Endothelial cell of umbilical vein (primary cell): ENCODE measurements at places on chromosomes 2 and 18. TPM values are rescaled to one million over a fixed set of nuclear protein-coding genes. Genes with fewer than 3 reads are reported as not detected.

DNA sequence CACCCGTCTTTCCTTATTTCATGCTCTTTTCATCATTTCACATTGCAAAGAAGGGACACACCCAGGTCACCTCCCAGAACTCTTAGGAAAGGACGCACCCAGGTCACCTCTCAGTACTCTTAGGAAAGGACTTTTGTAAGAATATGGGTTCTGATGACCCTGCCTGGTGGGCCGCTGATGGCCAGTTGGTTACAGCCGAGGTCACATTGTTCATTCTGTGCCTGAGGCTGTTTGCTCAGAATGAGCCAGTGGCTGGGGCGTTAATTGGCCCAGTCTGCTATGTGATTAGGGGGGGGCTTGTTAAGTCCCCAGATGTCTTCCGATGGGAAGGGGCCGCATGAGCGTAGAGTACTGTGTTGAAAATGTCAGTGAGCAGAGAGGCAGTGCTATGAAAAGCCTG is 9.4 kb downstream of the MLPH start:
- DNase-seq: no peak

DNA sequence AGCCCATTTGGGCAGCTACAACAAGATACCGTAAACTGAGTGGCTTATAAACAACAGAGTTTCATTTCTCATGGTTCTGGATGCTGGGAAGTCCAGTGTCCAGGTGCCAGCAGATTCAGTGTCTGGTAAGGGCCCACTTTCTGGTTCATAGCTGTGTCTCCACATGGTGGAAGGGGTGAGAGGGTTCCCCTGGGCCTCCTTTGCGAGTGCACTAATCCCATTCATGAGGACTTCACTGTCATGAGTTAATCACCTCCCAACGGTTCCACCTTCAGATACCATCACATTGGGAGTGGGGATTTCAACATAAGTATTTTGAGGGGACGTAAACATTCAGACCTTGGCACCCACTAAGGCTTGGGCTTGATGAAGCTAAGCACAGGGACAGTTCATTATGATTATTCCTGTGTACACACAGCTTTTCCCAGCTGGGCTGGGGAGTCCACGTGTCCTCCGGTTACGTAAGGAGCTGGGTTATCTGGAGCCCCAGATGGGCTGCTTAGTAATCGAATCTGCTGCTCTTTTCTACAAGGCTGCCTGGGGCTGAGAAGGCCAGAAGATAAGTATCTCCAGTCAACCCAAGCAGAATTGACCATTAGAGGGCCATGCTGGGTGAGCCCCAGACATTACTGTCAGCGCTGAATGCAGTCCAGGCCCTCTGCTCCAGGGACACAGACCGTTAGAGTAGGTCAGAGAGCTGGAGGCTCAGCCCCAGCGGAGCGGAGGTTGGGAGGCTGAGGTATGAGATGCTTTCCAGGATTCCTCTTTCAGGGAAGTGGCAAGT is 42.7 kb downstream of the EPAS1 start:
- DNase-seq: peak; percentile 42

DNA sequence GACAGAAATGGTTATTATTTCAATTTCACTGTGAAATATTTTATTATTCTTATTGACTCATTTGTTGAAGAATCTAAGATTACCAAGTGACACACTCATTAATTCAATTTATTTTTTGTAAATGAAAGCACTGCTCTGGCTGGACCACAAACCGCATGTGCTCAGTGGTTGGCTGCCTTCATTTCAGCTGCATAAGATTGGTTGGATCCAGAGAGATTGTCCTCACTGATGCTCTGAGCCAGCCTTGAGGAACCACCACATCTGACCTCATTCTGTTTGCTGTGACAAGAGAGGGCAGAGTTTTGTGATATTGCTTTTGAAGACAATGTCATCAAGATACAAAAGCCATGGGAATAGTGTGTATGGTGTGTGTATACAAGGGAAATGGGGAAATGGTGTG is 192.1 kb downstream of the CYRIA start:
- DNase-seq: no peak

GRCh38 chr18:7603259-7604000 is 36.3 kb downstream of the PTPRM start:
- no peak for DNase-seq

DNA sequence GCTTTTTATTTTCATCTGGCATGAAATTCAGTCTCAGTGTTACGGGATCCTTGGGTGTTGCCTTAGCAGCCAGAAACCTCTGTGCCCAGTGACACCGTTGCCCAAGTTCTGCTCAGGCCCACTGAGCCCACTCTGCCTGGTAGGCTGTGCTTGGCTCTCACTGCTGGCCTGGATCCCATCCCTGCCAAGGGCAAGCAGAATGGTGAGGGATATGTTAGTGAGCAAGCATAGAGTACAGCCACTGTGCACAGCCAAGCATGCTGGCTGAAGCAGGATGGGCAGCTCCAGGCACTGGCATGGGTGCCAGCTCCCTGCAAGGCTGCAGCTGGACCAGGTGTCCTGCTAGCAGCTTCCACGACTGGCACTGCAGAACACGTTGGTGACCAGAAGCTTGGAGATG is 194.7 kb upstream of the TFPI start:
- DNase-seq: no peak

GRCh38 chr2:20198796-20199632 is 25.9 kb downstream of the SDC1 start:
- DNase-seq: no peak

- DNase-seq: no peak
Observed at GRCh38 chr2:9280224-9280623, 73.6 kb downstream of the ASAP2 start.

DNA sequence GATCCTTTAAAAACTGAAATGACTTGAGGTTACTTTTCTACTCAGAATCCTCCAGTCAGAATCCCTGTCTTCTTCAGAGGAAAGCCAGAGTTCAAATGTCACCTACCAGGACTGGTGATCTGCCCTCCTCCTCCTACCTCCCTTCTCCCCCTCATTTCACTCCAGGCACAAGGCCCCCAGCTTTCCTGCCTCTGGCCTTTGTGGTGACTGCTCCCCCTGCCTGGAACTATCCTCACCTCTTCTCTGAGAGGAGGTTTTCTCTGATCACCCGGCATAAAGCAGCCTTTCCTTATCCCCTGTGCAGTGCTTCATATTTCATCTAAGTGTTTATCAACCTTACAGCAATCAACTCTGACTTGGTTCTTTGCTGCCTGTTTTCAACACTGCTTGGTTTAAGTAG is 6.8 kb downstream of the B3GNT2 start:
- DNase-seq: no peak

DNA sequence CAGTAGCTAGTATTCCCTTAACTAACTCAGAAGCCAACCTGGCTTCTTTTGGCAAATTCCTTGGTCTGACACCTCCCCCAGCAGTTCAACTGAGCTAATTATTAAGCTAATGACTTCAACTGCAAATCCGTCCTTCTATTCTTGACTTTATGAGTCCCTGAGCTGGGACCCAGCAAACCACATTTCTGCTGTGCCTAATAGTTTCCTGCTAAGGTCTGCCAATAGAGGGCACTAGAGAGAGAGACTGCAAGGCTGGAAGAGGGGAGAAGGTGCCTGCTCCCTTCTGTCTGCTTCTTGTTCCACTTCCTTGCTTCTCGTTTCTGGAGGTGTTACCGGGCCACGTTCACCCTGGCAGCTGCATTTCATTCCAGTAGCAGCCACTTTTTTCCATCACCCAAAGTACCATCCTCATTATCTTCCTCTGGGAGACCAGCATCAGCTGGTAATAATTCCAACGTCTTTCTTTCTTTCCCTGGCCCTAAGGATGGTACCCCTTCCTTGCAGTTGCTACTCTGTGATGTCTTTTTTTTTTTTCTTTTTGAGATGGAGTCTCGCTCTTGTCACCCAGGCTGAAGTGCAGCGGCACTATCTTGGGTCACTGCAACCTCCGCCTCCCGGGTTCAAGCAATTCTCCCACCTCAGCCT is 352.0 kb downstream of the TNS1 start:
- DNase-seq: peak; percentile 51

DNA sequence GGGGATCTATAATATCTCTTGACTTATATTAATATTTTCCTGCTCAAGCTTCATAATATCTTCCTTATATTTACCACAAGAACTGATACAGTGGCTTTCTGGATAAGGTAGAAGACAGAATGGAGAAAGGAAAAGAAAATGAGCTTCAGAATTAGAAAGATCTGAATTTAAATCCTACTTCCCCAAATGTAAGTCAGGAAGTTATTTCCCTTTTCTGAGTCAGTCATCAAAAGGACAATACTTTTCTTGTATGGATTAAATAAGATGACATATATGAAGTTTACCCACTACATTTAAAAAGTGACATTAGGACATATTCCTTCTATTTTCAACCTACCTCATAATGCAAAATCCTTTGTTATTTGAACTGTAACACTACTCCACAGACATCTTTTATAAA is 19.0 kb downstream of the KRCC1 start:
- DNase-seq: no peak

- DNase-seq: no peak
Observed at GRCh38 chr18:67331857-67332256, 184.7 kb downstream of the DSEL start.

GRCh38 chr2:16404551-16405300 is 260.9 kb downstream of the CYRIA start:
- no peak for DNase-seq

DNA sequence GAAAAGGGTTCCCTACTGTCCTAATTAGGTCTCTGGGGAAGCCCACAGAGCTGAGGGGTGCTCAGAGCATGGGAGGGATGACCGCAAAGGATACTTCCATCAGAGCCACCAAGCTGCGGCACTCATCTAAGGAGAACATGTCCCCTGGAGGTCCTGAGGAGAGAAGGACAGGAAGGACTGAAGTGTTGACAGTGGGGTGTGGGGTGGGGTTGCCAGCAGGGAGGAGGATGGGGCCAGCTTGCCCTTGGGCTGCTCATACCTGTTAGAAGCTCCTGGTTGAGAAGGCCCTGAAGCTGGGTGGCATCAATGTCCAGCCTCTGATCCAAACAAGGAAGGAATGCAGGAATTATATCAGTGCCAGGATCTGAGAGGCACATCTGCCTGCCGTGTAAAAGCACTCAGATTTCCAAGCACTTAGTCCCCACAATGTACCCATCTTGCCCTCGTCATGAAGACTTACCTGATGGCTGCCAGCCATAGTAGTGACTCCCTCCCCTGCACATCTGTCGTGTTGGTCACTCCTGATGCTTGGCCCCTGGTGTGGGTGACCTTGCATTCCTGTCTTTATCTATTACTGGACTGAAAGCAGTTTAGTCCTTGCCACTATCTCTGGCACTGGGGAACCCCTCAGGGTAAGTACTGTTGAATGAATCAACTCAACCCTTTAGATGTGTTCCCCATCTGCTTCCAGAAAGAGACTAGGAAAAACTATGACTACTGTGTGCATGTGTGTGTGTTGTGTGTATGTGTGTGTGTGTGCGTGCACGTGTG is 68.9 kb downstream of the CAPN13 start:
- DNase-seq: no peak

DNA sequence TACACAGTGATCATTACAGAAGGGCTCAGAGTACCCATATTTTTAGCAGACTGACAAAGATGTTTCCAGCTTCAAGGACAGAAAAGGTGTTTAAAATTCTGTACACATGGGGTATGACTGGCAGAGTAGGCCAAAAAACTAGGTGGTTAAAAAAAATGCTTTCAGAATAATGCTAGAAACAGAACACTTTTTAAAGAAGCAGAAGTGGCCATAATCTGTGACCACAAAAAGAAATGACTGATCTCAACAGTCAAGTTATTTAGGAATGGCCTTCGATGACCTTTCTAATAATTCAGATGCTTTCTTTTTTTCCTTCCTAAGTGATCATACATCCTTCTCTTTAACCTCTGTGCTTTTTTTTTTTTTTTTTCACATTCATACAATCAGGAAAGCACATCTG is 4.1 kb upstream of the AQP4 start:
- no peak for DNase-seq

GRCh38 chr2:20484034-20484617 is 37.3 kb downstream of the RHOB start:
- no peak for DNase-seq

GRCh38 chr2:130878316-130878715 is 41.6 kb downstream of the ARHGEF4 start:
- DNase-seq: no peak

DNA sequence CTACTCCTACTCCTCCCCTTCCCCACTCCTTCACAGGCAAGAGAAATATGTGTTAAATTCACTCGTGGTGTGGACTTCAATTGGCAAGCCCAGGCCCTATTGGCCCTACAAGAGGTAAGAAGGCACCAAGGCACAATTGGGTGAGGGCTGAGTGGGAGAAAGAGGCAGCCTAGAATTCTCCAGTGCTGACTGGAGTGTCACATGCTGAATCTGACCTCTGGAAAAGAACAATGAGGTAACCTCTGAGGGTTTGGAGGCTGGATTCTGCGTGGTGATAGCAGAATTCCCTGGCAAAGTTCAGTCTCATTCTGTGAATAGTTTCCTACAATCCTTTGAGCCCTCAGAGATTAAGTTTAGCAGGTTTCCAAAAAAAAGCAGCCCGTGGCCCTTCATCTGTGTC is 6.9 kb downstream of the CENPA start:
- DNase-seq: no peak

DNA sequence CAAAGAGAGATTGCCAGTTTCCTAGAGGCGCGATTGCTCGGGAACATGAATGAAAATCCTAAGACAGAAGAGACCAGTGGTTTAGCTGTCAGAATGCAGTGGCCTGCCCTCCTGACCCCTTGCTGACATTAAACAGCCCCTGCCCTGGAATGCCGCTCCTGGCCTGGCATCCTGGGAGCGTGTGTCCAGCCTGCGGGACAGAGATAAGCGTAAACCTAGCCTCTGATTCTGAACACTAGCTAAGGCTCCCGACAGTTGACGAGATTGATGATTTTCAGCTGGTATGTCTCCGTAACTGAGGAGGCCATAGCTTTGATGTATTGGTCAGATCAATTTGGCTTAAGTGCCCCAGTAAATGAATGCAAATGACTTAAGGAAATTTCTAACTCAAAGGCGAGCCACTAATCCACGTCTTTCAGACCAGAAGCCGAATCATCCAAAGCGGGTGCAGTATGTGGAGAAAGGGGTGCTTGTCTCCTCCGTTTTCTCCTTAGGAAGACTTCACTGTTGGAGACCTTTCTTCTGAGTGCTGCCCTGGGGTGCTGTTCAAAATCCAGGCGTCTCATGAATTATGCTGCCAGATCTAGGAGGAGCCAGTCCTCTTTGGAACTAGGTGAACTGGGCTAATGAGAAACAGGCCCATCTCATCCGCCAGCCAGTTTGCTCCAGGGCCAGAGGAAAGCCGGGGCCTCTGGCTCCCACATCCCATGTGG is 142.5 kb upstream of the L3MBTL4 start:
- DNase-seq: no peak

The MEP1B gene
- not detected in 2 replicates for total RNA-seq

The RAMP1 gene
- not detected in 2 replicates for total RNA-seq

The CYP27A1 gene
- total RNA-seq: 12.6 and 15.1 TPM in 2 replicates

The DNAJB2 gene
- total RNA-seq: 27.3 and 30.4 TPM in 2 replicates

The MARCHF4 gene
- 21.5 and 25.2 TPM in 2 replicates for total RNA-seq

The SPEG gene
- total RNA-seq: 0.21 and 0.84 TPM in 2 replicates

The SELENOI gene
- total RNA-seq: 23.1 and 25.3 TPM in 2 replicates
